Smooth muscle cell of the pulmonary artery (primary cell): ENCODE measurements at places on chromosomes 12 and 14. TPM values are rescaled to one million over a fixed set of nuclear protein-coding genes. Genes with fewer than 3 reads are reported as not detected.

NOPCHAP1 gene
- total RNA-seq, result 3.3 and 6.7 TPM in 2 replicates

NKX2-1 gene
- not detected in 2 replicates for total RNA-seq

TEP1 gene
- total RNA-seq, result 31.5 and 35.2 TPM in 2 replicates

SYCP3 gene
- 0.07 and 0.33 TPM in 2 replicates for total RNA-seq

MIA2 gene
- total RNA-seq, result 12.0 and 15.3 TPM in 2 replicates

ADAMTS20 gene
- total RNA-seq, result not detected in 2 replicates

B4GALNT3 gene
- 0.13 and 0.36 TPM in 2 replicates for total RNA-seq

GLT1D1 gene
- under 0.01 TPM in 1 of 2 replicates, not detected in the other for total RNA-seq

C14orf132 gene
- 20.3 and 20.6 TPM in 2 replicates for total RNA-seq

MYF6 gene
- not detected in 2 replicates for total RNA-seq

RASSF9 gene
- 1.5 and 3.9 TPM in 2 replicates for total RNA-seq

CNTN1 gene
- 0.59 and 1.8 TPM in 2 replicates for total RNA-seq

LRRC74A gene
- not detected in 2 replicates for total RNA-seq

INHBC gene
- not detected in 2 replicates for total RNA-seq

DIO2 gene
- total RNA-seq, result 18.7 and 97.5 TPM in 2 replicates

NPFF gene
- not detected in 2 replicates for total RNA-seq

GSC gene
- 0.46 TPM in 1 of 2 replicates, not detected in the other for total RNA-seq

SLC4A8 gene
- total RNA-seq, result 1.6 and 5.4 TPM in 2 replicates

TSHR gene
- total RNA-seq, result under 0.01 TPM in 1 of 2 replicates, not detected in the other

PLEKHG7 gene
- total RNA-seq, result not detected in 2 replicates

ACOT6 gene
- total RNA-seq, result not detected in 2 replicates

SERPINA9 gene
- not detected in 2 replicates for total RNA-seq

PIANP gene
- total RNA-seq, result 1.1 and 1.3 TPM in 2 replicates

OR6C75 gene
- not detected in 2 replicates for total RNA-seq

SDR9C7 gene
- not detected in 2 replicates for total RNA-seq

GPD1 gene
- total RNA-seq, result 0.13 and 0.20 TPM in 2 replicates

GPR135 gene
- 4.9 and 5.0 TPM in 2 replicates for total RNA-seq

SLC6A15 gene
- total RNA-seq, result 0.33 and 3.6 TPM in 2 replicates

PRR4 gene
- 0.73 and 1.2 TPM in 2 replicates for total RNA-seq

SMCO2 gene
- total RNA-seq, result 0.40 TPM in 1 of 2 replicates, not detected in the other

SLC6A12 gene
- total RNA-seq, result not detected in 2 replicates

ASCL1 gene
- total RNA-seq, result not detected in 2 replicates
